Midbrain (tissue), 1 donor: ENCODE measurements at places on chromosomes 4 and X.

GRCh38 chr4:8391071-8391470 lies 49.5 kb downstream of the ACOX3 start:
- DNase-seq, result no peak

DNA sequence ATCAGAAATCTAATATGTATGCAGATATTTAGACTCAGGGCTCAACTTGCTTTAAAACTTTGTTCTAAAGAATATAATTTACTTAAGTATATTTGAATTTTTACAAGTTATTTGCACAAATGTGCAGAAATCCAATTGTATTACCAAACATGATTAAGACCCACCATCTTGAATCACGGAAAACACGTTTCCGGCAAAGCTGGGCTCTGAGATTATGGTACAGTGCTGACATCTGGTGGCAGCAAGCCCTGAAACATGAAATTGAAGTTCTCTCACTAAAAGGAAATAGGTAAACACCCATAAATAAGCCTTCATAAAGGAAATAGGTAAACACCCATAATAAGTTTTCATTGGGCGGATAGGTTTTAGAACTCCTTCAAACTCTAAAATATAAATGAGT lies 98.3 kb upstream of the MAOA start:
- DNase-seq, result peak; percentile 41

DNA sequence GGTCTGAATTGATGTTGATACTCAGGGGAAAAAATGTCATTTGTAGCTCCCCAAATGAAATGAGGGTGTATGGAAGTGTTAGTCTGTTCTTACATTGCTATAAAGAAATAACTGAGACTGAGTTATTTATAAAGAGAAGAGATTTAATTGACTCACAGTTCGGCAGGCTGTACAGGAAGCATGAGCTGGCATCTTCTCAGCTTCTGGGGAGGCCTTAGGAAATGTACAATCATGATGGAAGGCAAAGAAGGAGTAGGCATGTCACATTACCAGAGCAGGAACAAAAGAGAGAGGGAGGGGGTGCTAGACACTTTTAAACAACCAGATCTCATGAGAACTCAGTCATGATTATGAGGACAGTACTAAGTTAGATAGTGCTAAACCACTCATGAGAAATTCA lies 1199.9 kb upstream of the DIAPH2 start:
- no peak for DNase-seq

GRCh38 chr4:175419236-175419718 lies 392.8 kb downstream of the GPM6A start:
- DNase-seq, result no peak

DNA sequence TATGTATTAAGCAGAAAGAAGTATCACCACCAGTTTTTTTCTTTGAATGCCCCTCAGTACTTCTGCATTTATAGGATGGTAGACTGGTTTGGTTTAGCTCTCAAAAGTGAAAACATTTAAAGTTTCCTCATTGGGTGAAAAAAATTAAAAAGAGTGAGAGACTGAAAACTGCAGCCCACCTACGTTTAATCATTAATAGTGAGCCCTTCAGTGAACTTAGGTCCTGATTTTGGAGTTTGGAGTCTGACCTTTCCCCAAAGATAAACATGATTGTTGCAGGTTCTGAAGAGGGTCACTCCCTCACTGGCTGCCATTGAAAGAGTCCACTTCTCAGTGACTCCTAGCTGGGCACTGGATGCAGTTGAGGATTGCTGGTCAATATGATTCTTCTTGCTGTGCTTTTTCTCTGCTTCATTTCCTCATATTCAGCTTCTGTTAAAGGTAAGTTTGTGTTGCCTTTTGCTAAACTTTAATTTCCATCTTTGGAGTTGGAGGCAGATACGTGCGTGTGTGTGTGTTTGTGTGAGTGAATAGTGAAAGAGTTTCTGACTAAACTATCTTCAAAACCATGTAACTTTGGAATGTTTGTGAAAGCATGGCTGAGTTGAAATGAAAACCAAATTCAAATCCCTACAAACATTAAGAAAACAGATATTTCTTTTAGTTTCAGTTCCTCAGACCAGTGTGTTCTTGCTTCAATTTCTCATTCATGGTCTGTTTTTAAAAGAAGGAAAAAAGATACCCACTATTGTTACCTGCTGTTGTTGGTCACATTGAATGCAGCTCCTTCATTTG lies at the start of gene MTTP:
Gene MTTP, plus strand, starts transcription at position 295 of the 795 bp plus-strand sequence. Its CDS starts 86 bp downstream, at position 381.
- DNase-seq, result no peak

- DNase-seq, result no peak
Measured at GRCh38 chr4:6598641-6599040, 23.7 kb downstream of the MAN2B2 start.

GRCh38 chr4:141339966-141340365 lies 119.3 kb downstream of the ZNF330 start:
- DNase-seq, result no peak

DNA sequence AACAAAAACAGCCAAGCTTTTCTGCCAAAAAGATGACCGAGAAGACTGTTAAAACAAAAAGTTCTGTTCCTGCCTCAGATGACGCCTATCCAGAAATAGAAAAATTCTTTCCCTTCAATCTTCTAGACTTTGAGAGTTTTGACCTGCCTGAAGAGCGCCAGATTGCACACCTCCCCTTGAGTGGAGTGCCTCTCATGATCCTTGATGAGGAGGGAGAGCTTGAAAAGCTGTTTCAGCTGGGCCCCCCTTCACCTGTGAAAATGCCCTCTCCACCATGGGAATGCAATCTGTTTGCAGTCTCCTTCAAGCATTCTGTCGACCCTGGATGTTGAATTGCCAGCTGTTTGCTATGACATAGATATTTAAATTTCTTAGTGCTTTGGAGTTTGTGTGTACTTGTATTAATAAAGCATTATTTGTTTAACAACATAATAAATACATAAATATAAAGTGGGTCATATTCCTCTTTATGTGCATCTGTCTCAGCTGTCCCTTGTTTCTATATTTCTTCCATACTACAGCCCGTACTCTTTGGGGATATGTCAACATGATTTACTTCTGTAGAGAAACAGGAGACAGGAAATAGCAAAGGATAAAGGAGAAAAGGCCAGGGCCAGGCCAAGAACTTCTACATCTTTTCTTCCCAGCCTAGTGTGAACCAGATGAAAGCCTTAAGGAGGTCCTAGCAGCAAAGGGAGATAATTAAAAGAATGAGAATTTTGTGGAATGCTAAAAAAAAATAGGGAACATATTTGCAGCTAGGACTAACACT lies 667 bp downstream of the PTTG2 start:
- no peak for DNase-seq

DNA sequence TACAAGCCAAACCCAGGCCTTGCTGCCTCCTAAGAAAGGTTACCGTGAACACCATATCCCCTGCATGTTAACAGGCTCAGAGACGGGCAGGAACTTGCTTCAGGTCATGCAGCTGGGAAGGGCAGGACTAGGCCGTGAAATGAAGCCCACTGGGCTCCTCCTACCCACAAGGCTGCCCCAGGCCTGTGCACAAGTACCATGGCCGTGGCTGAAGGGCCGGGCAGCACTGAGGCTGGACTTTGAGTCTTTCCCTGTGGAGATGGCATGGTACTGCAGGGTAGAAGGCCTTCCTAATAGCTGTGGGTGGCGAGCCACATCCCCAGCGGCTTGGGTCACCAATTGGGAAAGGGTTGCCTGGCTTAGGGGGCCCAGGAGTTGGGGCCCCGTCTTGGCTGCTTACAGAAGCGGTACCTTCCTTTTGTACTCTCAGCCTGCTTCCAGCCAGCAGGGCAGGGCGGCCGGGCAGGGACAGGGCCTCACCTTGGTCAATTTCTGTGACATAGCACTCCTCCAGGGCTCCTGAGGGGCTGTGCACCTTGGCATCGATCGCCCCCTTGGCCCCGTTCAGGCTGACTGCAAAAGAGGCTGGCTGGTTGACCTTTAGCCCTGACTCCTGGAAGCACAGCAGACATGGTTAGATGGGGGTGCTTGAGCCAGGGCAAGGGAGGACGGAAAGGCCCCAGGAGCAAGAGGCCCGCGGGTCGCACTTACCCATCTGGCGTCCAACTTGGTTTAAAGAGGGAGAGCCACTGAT lies 23.8 kb downstream of the FLNA start:
- DNase-seq, result no peak

- no peak for DNase-seq
Measured at GRCh38 chr4:187679450-187679849, 316.1 kb upstream of the ZFP42 start.

DNA sequence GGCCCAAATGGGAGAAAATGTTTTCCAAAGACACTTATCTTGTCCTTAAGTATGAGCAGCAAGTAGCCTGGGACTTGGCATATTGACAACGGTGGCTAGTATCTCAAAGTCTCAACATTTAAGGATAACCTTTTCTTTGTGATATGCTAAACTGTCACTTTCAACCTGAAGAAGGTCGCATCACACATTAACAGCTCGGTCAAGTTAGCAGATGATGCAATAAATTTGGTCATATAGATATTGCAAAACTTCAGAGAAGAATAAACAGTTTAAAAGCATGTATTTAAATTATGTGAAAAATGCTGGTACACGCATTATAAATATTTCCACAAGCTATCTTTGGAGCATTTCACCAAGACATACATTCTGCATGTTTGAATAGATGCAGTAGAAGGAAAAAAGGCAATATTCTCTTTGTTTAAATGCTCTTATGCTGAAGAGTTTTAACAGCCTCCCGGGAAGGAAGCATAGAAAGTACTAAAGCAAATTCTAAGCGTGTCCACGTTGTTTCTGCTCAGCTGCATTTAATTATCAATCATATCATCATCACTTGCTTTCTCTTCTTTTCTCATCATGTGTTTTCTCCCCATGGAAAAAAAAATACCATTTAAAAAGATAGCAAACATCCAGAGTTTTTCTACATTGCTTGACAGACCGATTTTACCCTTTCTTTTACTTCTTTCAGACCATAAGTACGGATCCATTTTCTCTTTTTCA lies 24.2 kb downstream of the ARHGAP6 start:
- DNase-seq, result no peak

- no peak for DNase-seq
Measured at GRCh38 chr4:132513491-132513890, 635.6 kb upstream of the PCDH10 start.

- no peak for DNase-seq
Measured at GRCh38 chrX:71923516-71923915, 12.9 kb downstream of the NHSL2 start.

DNA sequence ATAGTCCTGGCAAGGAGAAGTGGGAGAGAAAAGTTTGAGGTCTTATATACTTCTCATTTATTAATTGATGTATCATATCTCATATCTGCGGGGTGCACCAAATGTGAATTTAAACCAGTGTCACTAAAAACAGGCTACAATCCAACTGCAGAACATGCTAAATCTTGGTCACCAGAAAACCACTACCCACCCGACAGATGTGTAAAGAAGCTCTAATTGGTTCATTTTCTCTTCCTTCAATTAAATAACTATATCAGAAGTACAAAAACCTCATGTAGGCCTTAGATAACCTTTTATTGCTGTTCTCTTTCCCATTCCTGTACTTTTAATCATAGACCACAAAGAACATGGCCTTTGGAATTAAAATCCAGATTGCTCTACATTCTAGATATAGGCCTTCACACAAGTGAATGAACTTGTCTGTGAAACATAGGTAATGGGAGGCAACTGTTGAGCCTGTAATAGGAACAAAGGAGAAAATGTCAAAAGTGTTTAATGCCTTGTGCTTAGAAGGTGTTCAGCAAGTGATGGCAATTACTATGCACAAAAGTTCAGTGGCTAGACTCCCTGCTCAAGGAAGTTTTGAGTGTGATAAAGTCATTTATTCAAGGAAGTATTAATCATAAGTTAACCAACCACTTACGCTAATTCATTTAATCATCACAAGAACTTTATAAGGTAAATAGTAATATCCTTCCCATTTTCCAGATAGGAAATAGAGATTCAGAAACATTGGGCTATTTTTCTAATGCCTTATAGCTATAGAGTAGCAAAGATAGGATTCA lies 425.6 kb downstream of the INPP4B start:
- DNase-seq, result no peak

- no peak for DNase-seq
Measured at GRCh38 chr4:2937146-2937857, 25.9 kb downstream of the NOP14 start.

- no peak for DNase-seq
Measured at GRCh38 chr4:100995671-100996070, 351.7 kb downstream of the PPP3CA start.

GRCh38 chr4:81648576-81649275 lies 177.0 kb upstream of the RASGEF1B start:
- DNase-seq, result no peak

GRCh38 chr4:178010596-178010995 lies 568.4 kb upstream of the AGA start:
- DNase-seq, result no peak

DNA sequence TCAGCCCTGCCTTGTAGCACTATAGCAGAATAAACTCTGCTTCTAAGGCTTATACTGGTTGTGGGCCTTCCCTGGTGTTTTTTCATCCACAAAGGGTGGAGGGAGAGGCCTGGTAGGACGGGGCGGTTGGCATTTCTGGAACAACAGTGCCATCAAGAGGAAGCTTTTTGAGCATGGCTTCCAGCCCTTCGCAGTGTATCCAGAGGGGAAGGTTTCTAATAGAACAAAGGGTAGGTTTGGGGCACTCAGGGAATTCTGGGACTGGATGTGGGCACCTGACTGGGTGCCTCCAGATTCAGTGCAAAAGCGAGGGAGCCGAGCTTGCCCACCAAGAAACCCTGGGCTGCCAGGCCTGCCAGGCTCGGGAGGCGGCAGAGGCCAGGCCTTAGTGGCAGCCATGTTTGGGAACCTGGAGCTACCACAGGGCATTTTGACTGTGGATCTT lies 229.6 kb upstream of the AGTR2 start:
- peak; percentile 94 for DNase-seq

DNA sequence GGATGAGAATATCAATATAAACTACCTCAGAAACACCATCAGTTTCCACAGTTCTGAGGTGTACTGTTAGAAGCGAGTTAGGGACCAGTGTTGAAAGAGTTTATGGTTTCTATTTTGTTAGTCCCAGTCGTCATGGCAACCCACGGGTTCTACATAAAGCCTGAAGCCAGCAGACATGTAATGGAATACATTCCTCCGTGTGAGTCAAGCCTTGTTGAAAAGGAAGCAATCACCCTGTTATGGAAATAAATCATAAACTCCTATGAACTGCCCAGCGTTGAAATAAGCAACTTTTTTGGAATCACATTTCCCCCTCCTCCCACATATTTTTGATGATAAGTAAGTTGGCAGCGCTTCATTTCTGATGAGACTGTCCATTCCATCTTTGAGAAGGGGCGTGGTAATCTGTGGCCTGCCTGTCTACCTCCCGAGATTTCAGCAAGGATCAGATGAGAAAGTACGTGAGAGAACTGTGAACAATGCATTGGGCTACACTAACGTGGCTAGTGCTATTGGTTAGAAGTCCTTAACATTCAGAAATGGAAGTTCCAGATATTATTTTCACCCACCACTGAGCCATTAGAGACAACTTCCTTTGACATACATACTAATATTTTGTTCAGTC lies 40.4 kb upstream of the PDHA1 start:
- no peak for DNase-seq

DNA sequence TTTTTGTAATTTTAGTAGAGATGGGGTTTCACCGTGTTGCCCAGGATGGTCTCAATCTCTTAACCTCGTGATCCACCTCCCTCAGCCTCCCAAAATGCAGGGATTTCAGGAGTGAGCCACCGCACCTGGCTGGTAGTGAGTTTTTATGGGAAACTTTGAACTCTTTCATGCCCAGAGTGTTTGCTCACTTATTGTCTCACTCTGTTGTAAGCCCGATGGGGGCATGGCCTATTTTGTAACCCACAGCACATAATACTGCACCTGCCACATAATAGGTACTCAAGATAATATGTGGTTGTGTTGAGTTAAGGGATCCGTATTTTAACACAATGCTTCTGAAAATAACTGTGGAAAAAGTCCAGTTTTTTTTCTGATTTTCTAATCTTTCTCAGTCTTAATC lies 109.6 kb upstream of the GIMD1 start:
- no peak for DNase-seq

GRCh38 chr4:15784959-15785634 lies 7.0 kb downstream of the CD38 start:
- no peak for DNase-seq

- peak; percentile 67 for DNase-seq
Measured at GRCh38 chr4:103996064-103996463, 276.3 kb upstream of the TACR3 start.
